ENCODE measurements at places on chromosomes 11 and 22.

GRCh38 chr22:23305922-23306374, 125.6 kb downstream of the BCR start:
- DNase-seq: no peak

- DNase-seq: no peak
These were observed 5.7 kb downstream of the CHRNA10 start for GRCh38 chr11:3665336-3666022.

DNA sequence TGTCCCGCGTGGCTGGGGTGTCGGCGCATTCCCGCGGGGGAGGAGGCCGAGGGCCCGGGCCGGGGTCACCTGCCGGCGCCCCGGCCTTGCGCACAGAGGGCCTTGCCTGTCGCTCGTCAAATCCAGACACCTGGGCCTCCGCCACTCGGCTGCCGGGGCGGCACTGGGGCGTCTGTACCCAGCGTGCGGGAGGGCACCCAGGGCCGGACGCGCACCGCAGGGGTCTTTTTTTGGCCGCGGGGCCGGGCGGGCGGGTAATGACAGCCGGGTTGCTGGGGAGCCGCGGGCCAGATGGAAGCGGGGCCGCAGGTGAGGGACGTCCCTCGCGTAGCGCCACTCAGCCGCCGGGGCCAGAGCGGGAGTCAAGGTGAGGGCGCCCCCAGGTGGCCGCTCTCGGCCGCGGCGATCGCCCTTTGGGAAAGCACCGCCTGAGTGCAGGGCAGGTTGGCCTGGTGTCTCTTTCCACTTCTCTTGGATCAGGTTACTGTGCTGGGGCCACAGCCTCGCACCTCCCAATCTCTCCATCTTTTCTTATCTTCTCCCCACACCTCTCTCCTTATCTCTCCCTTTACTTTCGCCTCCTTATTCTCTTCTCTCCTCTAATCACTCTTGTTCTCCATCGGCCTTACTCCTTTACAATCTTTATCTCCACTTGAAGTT, 3.5 kb downstream of the PHLDB1 start:
- peak; percentile 77 for DNase-seq

- DNase-seq: no peak
These were observed 131.2 kb upstream of the SERPIND1 start for GRCh38 chr22:20642668-20643179.

DNA sequence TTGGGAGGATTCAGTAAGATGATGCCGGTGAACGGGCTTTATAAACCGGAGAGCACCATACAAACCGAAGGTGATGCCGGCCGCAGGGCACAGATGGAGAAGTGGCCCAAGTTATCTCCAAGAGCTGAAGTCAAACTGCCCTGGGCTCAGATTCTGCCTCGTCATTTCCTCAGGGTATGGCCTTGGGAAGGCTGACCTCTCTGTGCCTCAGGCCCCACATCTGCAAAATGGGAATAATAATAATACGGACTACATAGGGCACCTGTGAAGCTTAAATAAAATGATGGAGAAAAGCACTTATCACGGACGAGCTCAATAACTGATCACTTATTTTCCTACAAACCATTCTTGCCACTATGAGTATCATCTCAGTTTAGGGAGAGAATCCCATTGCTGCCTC, 29.9 kb downstream of the DSCAML1 start:
- DNase-seq: no peak

- DNase-seq: no peak
These were observed 17.5 kb downstream of the PPP6R2 start for GRCh38 chr22:50360578-50360977.

- DNase-seq: no peak
These were observed 12.5 kb upstream of the LRRC10B start for GRCh38 chr11:61495801-61496601.

DNA sequence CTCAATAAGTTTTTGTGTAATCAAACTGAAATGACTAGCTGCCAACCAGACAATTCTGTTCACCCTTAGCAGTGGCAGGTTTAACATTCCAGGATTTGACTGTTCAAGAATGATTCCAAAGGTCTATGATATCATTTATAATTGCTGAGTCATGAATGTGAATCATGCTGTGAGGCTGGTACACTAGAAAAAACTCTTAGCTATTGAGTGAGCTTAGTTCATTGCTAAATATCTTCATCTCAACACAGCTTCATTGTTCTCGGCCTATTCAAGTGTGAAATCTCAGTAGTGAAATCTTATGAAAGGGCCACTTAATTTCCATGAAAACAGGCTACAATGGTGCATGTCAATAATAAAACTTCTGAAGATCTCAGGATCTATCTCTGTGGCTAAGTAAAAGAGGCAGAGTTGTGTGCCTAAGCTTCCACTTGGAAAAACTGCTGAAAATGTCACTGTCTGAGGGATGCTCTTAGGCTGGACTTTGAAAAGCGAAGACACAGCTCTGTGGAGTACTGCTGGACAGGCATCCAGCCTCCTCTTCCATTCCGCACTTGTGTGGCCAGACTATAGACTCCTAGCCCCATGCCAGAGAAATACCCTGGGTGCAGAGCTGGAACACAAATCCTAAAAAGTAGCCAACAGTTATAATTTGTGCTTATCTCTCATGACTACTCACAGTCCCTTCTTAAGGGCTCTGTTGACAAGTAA, 12.8 kb downstream of the AQP11 start:
- DNase-seq: no peak

DNA sequence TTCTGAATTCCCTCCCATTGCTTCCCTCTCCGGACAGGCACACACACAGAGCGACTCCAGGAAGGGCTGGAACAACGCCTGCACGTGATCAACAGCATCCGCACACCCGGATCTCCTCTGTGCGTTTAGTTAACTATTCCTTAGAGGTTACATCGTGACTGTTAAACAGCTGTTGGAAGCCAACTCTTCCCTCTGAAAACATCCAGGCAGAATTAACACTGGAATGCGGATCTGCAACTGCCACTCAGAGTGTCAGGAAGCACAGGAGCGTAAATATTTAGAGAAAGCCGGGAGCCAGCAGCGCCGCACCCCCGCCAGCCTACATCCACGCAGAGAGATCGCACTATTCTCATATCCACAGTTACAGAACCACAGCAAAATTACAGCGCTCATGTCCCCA, 46.2 kb downstream of the SHANK2 start:
- DNase-seq: no peak

GRCh38 chr22:46416520-46416871, 81.0 kb downstream of the TRMU start:
- no peak for DNase-seq

GRCh38 chr11:69006816-69007215, 6.2 kb downstream of the MRGPRF start:
- no peak for DNase-seq

DNA sequence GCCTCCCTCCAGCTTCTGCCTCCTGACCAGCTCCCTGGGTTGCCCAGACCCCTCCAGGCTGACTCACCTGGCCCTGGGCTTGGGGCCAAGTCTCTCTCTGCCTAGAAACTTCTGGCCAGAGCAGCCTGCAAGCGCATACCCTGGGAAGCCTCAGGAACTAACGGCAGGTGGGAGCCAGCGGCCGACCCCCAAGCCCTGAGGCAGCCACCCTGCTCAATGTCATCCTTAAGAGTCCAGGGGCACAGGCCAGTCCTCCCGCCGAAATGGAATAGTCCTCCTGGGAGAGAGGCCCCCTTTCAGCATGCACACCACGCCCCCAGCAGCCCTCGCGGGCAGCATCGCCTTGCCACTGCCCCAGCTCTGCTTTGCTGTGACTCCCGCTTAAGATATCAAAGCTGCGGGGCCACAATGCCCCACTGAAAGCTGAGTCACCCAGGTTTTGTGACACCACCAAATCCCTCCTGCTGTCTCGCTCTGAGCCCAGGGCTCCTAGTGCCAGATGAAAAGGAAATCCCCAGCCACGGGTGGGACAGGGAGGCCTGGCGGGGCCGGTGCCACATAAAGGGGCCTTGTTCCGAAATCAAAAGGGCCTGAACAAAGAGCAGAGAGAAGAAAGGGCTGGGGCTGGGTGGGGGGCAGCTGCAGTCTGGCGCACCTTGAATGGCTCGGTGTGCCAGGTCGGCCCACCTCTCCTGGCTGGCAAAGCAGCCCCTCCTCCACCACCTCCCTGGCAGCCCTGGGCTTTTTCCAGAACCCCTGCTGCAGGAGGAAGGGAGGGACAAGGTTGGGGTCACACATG, 21.4 kb upstream of the FGF3 start:
- DNase-seq: no peak

DNA sequence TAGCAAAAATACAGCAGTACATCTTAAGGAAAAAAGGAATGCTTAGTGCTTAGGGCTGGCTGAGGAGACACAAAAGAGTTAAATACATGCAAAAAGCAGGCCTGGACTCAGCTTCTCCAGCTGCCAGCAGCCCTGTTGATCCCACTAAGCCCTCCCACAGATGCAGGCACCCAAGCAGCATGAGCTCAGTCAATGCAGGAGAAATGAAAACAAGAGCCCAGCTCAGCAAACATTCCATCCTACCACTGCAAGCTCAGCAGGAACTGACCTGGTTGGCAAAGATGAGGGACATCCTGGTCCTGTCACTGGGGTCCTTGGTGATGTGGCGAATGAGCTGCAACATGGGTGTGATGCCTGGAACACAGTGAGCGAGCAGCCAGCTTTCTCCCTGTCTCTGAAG, 5.8 kb downstream of the CYB5R2 start:
- no peak for DNase-seq

DNA sequence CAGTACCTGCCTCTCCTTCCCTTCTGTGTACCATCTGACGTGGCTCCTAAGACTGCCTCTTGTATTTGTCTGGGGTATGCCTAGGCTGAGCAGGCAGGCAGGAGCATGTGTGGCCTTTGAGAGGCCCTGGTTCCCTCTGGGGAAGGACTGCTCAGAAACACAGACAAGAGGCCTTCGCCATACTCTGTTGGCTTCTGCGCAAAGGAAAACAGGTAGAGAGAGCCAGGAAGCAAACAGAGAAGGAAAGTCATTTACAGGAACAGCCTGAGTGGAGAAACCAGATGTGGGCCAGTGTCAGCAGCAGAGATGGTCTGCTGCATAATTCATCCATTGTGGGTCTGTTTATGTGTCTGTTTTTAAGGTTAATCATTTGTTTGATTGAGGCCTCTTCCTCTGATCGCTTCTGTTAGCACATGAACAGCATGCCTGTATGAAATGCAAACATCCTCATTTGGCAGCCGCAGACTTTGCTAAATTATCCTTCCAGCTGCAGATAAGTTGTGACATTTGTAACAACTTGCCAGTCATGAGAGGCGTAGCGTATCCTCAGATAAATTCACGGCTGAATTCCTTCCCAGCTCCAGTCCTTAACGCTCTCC, 119.4 kb downstream of the GALNT18 start:
- DNase-seq: no peak

DNA sequence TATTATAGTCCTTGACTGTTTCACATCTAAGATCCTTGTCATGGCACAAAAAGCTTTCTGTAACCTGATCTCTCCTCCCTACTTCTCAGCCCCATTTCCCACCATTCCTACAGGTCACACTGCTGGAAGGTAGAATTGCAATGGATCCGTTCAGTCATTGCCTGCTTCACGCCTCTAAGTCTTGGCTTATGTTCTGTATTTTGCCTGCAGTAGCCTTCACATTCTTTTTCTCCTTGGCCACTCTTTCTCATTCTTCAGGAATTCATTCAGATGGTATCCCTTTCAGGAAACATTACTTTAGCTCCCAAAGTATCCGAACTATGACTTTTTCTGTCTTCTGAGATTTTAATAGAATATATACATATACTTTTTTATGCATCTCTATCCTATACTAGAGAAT, 731.5 kb downstream of the NTM start:
- no peak for DNase-seq

- DNase-seq: no peak
These were observed 145.5 kb upstream of the BLID start for GRCh38 chr11:122261546-122261945.

DNA sequence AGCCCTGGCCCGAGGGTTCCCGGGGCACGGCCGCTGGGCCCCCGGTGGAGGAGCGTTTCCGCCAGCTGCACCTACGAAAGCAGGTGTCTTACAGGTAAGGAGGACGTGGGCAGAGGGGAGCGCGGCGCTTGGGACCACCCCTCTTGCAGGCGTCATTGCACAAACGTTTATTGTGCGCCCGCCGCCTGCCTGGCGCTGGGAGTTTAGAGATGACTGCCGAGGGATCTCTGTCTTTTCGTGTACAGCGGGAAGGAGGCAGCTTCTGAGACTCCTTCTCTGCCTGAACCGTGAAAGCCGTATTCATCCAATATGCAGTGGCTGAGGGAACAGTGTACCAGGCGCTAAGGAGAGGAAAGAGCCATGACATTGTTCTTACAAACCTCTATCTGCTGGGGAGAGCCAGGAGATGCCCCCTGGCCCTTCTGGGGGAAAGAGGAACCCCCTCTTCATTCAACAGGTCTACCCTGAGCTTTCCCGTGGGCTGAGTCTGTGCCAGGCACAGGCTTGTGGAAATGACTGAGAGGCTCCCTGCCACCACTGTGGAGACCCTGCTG, 13.8 kb upstream of the DGKZ start:
- DNase-seq: no peak

- DNase-seq: no peak
These were observed 5.1 kb upstream of the BAIAP2L2 start for GRCh38 chr22:38115423-38116205.

DNA sequence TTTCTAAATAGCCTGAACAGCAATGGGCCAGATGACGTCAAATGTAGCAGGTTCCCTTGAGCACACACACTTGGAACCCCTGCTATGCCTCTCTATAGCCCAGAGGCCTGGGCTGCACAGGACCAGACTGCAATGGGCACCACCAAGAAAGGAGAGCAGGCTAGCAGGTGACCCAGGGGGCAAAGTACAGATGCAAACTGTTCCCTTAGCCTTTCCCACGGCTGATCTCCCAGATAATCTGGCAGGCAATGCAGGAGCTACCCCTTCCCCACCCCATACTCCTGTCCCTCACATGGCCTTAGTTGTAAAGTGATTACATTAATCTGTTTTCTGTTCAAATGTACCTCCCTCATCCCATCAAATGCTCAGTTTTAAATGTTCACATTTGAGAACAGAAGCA, 41.3 kb downstream of the SMCO4 start:
- DNase-seq: no peak

DNA sequence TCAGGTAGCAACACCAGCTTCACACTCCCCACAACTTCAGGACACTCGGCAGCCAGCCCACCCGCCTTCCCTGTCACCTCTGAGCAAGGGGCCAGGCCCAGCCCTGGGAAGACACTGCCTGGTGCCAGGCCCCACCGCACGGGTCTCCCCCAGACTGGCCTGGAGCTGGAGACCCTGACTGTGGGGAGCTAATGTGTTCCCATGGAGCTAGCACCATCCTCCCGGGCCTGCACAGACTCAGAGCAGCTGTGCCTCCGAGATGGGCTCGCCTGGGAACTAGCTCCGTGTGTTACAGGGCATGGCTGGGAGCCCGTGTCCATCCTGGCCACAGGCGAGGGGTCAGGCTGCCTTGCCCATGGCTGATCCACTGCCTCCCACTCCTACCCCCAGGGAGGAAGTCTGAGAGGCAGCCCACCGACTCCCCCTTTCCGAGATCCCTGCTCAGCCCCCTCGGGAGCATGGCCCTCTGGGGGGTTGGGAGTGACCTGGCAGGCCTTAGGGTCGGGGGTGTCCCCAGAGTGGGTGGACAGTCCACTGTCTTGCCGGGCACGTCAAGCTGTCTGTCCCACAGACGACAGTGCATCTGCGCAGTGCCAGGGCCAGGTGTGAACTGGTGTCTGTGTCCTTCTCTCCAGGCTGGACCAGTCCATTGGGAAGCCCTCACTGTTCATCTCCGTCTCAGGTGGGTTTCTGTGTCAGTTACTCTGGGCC, 76.7 kb upstream of the KCNQ1OT1 start:
- no peak for DNase-seq
